ENCODE measurements at places on chromosomes 2 and 18.
A peak's percentile ranks its signal among the peaks of the same experiment; 100 is the strongest.

GRCh38 chr2:120253021-120253882 is 600 bp downstream of the RALB start:
- DNase-seq = peak; percentile 59

DNA sequence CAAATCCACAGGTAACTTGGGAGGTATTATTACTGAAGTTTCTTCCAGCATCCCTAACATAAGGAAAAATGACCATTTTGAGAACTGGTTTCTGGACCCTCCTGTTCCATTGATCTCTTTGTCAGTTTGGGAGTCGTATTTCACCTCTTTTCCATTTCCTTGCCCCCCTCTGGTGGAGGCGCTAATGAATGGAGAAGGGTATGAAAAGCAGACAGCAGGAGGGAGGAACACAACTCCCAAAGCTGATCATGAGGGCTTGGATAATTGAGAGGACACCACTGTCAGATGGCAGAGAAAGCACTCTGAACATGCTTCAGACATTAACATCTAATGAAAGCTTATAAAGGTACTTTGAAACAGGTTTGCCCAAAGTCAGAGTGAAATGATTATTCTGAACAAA is 56.6 kb upstream of the TLK1 start:
- no peak for DNase-seq

DNA sequence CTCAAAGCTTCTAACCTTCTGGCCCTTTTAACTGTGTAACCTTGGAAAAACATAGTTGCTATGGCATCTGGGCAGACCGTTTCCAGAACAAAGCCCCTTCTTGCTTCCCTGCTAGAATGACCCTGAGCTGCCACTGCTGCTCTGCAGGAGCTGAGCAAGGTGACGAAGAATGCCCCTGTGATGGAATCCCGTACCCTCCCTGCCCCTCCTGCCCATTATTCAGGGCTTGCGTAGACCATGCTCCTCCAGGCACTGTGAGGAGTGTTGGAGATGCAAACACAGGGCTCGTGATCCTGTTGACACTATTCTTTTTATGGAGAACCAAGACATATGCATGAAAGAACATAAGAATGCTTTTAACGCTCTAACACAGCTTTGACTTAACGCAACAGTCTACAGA is 191.1 kb downstream of the CDH2 start:
- no peak for DNase-seq

DNA sequence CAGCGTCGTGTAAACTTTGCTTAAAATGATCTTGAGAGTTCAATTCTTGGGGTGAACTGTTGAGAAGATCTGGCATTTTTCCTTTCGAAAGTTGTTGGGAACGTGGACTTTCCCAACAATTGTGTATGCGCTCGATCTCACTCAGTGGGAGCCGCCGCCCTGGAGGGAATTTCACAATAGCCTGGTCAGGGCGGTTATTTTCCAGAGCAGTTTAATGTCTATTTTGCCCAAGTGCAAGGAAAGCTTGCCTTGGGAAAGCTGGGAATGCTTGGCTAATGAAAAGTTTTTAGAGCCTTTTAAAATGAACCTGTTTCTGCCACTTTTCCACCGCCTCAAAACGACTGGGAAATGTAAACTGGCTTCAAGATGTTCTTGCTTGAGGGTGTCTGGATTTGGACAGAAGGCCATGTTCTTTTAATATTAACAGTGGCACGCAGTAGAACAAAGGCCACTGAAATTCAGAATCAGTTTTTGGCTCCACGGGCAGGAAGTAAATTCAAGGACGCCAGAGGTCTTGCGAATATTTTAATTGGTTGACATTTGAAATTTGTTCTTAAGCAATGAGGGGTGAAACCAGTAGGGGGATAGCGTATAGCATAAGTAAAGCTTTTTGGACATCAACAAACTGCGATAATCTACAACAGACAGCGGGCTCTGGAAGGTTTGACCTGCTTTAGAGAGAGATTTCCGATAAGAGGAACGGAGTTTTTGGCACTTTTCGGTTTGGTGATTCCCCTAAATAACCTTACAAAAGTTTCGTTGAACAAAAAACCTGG is 1.2 kb downstream of the CFLAR start:
- peak; percentile 37 for DNase-seq

DNA sequence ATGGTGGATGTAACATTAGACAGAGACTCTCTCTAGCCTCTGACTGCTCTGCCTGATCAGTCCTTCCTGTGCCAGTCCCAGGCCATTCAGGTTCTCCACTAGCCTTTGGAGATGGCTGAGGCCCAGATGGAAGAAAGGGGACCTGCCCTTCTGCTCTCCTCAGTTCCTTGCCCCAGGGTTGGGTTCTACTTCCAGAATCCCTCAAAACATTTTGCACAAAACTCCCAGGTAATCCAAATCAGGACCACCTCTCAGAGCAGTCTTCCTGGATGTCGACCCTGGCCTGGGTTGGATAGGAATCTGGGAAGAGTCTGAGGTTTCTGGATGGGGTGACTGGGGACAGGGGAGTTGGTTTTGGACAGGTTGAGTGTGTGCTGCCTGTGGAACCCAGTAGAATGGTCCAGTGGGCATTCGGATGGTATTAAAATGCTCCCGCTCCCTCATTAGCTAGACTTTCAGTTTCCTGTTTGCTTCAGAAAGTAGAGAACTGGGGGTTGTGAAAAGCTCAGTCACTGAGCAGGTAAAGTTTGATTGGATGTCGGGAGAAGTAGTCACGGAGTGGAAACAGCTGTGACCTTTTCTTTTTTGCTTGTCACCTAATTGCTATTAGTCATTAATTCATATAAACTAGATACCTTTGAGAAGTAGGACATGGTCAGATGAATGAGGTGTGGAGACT is 37.9 kb downstream of the DPYSL5 start:
- DNase-seq = no peak

- DNase-seq = no peak
Measured at GRCh38 chr18:57737400-57738060, 65.6 kb downstream of the ATP8B1 start.

DNA sequence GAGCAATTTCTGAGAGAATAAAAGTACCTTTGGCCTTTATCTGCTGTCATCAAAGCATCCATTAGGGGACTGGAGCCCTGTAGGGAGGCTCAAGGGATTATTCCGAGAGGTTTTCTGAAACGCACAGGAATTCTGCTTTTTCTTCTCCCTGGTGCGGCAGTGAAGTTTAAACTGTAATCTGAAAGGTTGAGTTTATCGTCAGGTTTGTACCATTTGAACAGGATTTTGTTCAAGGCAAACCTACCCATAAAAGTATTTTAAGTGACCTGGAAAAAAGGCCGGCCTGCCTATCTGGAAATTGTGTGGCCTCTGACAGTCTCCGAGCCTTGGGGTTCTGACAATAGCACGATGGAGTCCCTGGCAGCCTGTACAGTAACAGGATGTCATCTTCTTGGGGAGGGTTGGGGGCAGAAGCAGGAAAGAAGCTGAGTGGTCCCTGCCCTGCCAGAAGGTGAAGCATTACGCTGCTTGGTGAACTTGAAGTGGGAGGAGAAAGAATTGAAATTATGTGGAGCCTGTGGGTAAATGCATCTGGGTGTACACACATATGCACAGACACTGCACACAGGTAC is 272.0 kb downstream of the CYRIA start:
- no peak for DNase-seq

DNA sequence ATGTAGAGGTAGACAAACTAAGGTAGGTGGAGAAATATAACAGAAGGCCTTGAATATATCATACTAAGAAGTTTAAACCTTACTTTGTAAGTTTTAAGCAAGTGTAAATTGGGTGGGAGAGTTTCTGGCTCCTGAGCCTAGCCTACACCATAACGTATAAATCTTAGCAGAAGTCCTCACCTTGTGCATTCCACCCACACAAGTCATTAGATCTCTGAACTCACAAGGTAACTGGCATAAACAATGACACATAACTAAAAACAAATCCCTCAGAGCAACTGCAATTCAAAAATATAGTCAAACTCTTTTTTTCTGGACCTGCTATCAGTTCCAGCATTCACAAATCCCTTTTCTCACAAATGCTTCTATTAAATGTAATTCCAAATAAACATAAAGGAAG is 9.4 kb downstream of the REV1 start:
- DNase-seq = no peak

DNA sequence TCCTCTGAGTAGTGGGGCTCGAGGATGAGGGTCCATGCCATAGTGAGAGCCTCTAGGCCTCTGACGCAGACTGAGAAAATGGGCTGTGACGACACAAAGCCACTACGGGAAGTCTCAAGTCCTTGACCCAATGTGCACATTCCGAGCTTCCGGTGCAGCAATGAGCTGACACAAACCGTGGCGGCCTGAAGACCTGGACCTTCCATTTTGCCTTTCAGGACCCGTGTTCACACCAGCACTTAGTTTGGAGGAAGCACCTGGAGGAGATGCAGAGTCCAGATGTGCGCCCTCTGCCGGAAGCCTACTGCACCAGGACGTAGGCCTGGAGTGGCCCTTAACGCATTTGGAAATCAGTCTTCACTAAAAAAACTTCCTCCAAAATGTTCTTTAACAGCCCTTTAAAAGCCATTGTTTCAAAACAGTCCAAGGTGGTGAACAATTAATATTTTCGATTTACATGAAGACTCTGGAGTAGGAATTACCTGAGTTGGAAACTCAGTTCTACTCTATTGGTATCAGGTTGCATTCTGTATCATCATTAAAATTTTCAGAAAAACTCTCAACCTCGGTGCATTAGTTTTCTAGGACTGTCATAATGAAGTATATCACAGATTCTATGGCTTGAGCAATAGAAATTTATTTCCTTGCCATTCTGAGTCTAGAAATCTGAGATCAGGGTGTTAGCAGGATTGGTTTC is 33.9 kb downstream of the BMP10 start:
- peak; percentile 17 for DNase-seq

GRCh38 chr2:240499309-240500301 is 58.2 kb downstream of the ANKMY1 start:
- no peak for DNase-seq

DNA sequence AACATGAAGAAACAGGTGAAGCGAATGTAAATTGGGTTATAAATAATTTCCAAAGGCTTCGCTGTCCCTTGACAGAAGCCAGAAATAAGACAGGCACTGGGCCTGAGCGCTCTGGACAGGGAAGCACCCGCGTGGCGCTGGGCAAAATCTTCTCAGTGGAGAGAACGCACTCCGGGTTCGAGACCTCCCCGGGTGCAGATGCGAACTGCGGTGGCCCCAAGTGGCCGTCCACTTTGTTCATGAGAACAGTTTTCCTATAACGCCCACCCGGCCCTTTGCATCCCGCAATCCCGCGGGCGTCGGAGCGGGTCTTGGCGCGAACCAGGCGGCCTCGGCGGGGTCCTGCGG is 651 bp upstream of the DPYSL5 start:
- no peak for DNase-seq

- DNase-seq = no peak
Measured at GRCh38 chr2:148614014-148614321, 30.6 kb upstream of the EPC2 start.

DNA sequence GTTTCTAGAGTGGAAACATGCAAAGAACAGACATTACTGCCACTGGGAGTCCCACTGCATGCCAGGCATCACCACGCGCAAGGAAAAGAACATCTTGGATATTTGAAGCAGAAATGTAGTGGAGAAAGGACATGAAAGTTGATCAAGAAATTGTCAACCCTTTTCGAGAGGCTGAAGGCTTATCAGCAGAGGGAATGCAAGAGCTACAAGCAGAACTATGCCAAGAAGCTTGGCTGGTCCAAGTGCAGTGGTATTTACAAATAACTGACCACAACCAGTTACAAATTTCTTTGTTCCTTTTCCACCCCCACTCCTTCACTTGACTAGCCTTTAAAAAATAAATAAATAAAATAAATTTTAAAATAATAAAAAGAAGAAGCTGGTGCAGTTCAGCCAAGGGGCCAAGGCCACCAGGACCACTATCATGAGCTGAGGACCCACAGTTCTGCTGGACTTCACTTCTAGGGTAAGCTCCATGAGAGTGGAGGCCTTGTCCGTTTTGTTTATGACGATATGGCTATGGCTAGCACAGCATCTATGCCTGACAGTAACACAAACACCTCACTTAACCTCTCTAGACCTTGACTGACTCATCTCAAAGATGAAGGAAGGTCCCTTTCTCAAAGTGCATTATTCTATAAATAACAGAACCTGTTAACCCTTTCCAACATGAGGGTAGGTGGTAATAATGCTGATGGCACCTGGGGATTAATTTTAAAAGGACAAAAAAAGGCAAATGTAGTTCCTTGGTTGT is 20.9 kb downstream of the MARCHF4 start:
- DNase-seq = no peak

DNA sequence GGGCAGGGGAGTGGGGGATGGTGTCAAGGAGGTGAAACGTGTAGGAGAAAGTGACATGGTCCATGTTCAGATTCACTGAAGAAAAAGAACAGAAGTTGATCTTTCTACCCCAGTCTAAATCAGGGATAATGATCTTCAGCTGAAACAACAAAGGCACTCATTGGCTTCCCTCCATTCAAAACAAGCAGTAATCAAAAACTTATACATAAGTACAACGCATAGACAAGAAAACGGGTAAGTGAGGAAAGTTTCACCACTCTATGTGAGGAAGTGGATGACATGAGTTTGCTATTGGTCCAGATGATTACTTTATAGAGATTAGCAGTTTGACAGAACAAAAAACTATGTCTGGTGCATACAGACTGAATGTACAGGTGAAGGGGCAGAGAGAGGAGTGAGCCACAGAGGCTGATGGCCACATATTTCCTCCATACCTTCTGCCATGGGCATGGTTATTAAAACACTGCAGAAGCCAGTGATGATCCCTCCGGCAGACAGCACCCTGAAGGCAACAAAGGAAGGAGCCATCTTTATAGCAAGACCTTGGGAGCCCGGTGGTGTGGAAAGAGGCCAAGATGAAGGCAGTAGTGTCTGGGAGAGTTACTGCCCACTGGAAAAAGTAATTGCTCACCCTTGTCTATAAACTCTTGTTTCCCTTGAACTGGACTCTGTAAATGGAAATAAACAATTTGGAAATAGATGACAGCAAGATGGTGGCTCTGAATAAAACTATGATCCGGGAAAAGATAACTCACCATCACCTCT is 57.7 kb downstream of the SLC25A12 start:
- DNase-seq = no peak

GRCh38 chr2:141810148-141810547 is 320.7 kb downstream of the LRP1B start:
- DNase-seq = no peak

- DNase-seq = peak; percentile 96
Measured at GRCh38 chr2:96739633-96740428, at the start of gene LMAN2L. Gene LMAN2L (minus strand): TSS chr2:96740064. CDS start chr2:96740040, 24 bp downstream.

DNA sequence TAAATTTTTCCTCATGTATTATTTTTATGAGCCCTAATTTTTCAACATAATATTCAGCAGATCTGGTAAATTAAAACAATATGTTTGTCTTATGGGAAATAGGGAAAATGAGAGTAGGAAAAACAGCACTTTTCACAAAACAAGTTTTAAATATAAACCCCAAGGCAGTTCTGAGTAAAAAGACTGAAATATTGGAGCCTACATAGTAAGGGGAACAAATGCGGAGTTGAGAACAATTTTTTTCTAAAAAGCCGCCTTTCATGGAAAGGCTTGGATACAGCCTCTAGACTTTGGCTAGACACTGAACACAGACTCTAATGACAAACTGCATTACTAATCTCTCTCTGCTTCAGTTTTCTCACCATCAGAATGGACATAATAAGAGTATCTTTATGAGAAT is 174.1 kb downstream of the NOL4 start:
- no peak for DNase-seq

GRCh38 chr2:102809291-102810189 is 47.7 kb downstream of the TMEM182 start:
- no peak for DNase-seq
